ENCODE measurements at places on chromosomes 3 and 15. TPM values are rescaled to one million over a fixed set of nuclear protein-coding genes. Genes with fewer than 3 reads are reported as not detected.
A peak's percentile ranks its signal among the peaks of the same experiment; 100 is the strongest.

DNA sequence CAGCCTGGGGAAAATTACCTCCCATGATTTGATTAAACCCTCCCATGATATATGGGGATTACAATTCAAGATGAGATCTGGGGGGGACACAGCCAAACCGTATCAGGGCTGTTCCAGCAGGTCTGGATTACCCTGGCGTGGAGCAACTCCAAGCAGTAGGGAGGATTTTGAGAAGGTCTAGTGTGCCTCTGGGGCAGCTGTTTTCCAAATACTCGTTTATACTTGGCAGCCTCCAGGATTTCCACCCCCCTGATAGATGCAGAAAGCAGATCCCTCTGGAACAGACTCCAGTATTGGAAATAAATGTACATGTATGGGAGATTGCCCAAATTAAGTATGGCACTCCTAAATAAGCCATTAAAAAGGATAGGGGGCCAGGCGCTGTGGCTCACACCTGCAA lies 7.7 kb upstream of the IRAK2 start:
- no peaks in the 10 kb centered on the region for H3K27me3 ChIP-seq
- no peaks in the 10 kb centered on the region for H3K4me1 ChIP-seq
- no peaks in the 10 kb centered on the region for H3K36me3 ChIP-seq
- no peak for DNase-seq
- no peak overlapping the region for H3K27ac ChIP-seq
- H3K4me3 ChIP-seq: no peak overlapping the region

DNA sequence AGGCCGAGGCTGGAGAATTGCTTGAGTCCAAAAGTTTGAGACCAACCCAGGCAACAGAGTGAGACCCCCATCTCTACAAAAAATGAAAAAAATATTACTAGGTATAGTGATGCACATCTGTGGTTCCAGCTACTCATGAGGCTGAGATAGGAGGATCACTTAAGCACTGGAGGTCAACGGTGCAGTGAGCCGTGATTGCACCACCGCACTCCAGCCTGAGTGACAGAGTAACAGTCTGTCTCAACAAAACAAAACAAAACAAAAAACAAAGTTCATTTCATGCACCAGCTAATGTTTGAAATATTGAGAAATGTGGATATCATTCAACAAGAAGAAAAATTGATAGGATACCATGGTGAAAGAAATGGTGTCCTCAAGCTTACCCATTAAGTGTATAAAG lies 450.5 kb upstream of the TPRG1 start:
- no peak overlapping the region for H3K4me3 ChIP-seq
- no peaks in the 10 kb centered on the region for H3K27me3 ChIP-seq
- no peaks in the 10 kb centered on the region for H3K4me1 ChIP-seq
- no peak for DNase-seq
- no peak overlapping the region for H3K27ac ChIP-seq

GRCh38 chr15:65535192-65535591 lies 4.9 kb downstream of the HACD3 start:
- no peak overlapping the region for H3K4me3 ChIP-seq
- H3K27me3 ChIP-seq: no peaks in the 10 kb centered on the region
- H3K27ac ChIP-seq: no peak overlapping the region
- no peak for DNase-seq

DNA sequence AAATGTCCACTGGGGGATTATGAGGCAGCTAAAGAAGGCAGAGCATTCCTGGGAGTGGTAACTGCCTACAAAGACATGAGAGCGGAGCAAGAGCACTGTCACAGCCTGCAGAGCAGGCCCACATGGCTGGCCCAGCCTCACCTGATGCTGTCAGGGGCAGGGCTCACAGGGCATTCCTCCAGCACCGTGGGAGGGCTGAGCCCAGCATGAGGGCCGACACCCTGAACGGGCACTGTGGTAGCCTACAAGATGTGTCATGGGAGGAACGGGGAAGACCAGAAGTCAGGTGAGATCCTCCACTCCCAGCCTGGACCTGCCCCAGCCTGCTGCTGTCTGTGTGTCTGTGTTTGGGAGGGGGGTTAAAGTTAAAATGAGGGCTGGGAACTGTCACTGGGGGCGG lies 30.1 kb downstream of the CCDC12 start:
- no peak overlapping the region for H3K4me3 ChIP-seq
- no peaks in the 10 kb centered on the region for H3K27me3 ChIP-seq
- H3K4me1 ChIP-seq: peaks cover 26% of the 10 kb centered on the region
- H3K27ac ChIP-seq: peak overlapping the region; percentile 93
- H3K36me3 ChIP-seq: peaks cover 3% of the 10 kb centered on the region

DNA sequence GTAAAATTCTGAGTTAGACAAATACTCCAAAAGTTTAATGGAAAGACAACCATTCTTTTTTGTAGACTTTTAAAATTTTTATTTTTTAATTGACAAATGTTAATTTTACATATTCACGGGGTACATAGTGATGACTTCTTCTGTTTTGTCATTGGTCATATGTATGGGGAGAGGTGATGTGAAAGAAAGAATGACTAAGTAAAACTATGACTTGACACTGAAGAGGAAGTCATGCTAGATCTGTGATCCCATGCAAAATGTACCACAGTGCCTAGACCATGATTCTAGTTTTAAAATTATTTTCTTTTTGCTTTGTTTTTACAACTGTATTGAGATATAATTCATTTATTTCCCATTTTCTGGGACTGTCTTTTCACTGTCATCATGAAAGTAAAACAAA lies 281.6 kb downstream of the MBNL1 start:
- no peak for DNase-seq
- no peaks in the 10 kb centered on the region for H3K36me3 ChIP-seq
- no peaks in the 10 kb centered on the region for H3K4me1 ChIP-seq
- H3K4me3 ChIP-seq: no peak overlapping the region

DNA sequence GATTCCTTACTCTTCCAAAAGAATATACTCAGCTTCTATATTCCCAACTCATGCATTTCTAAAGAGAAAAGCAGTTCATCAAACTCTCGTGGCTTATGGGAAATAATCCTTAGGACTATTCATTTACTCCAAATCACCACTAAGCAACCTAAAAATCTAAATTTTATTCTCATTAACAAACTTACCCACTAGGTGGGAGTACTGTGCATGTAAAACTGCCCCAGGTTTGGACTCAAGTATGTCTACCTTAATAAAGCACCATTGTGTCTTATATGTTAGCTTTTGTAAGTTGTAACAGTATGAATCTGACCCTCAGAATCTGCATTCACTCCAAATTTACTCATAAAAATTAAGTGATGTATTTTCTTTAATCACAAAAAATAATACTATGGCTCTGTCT lies 25.3 kb downstream of the RAD18 start:
- H3K27me3 ChIP-seq: no peaks in the 10 kb centered on the region
- no peak for DNase-seq
- H3K4me1 ChIP-seq: no peaks in the 10 kb centered on the region
- peaks cover 23% of the 10 kb centered on the region for H3K36me3 ChIP-seq
- H3K4me3 ChIP-seq: no peak overlapping the region

GRCh38 chr3:154334973-154335420 lies 10.7 kb upstream of the DHX36 start:
- no peaks in the 10 kb centered on the region for H3K4me1 ChIP-seq
- no peaks in the 10 kb centered on the region for H3K36me3 ChIP-seq
- no peak for DNase-seq

SUCNR1 gene
- not detected for total RNA-seq

C2CD4A gene
- total RNA-seq: not detected

GOLGA6B gene
- not detected for total RNA-seq

SENP8 gene
- 0.40 TPM for total RNA-seq

VGLL3 gene
- total RNA-seq: 0.20 TPM

KBTBD13 gene
- total RNA-seq: not detected
